ENCODE measurements at places on chromosomes 1 and 21.
A peak's percentile ranks its signal among the peaks of the same experiment; 100 is the strongest.

- no peak for DNase-seq
Observed at GRCh38 chr1:5430911-5431697, 561.1 kb downstream of the NPHP4 start.

GRCh38 chr21:42352441-42353095, 1.8 kb upstream of the TFF2 start:
- DNase-seq = no peak

DNA sequence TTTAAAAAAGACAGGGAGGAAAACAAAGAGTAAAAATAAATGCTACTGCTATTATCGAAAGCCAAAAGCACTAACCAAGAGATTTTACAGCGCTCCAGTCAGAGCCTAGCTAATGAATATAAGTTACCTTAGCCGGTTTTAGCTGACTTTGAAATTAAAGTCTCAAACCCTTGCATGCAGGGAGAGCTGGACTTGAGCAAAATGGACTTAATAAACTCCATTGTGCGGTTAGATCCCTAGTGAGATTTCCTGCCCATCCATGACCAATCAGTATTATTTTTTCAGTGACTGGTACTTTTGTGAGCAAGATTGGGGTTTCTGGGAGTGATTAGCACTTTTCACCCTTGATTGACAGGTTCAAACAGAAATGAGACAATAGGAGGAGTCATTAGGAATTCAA, 333.4 kb upstream of the ADGRL2 start:
- DNase-seq = no peak

DNA sequence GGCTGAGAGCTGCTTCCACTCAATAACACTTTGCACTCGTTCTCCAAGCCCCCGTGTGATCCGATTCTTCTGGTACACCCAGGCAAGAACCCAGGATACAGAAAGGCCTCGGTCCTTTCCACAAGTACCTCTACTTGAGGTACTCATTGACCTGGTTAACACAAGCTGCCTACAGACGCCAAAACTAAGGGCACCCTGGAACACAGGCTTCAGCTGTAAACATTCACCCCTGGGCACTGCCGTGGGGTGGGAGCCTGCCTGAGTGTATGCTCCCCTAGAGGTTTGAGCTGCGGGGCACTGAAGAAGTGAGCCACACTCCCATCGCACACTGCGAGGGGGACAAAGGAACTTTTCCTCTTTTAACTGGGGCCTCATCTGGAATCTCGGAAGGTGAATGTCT, 30.5 kb downstream of the LRRC3 start:
- DNase-seq = no peak

DNA sequence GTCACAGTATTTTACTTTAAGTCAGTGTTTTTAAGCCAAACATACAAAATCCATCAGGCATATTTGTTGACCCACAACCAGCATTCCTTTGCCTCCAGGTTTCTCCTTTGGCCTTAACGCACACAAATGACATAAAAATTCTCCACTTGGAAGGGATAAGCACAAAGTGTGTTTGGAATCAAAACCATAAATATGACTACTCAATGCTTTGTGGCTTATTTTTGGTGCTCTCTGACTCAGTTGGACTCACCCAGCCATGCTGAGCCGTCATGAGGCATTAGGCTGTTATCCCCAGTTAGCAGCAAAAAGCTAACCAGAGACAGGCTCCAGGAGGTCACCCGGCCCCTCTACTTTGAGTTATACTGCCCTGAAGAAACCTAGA, 948 bp downstream of the PRUNE1 start:
- no peak for DNase-seq

- DNase-seq = peak; percentile 60
Observed at GRCh38 chr1:3453203-3453761, 1.2 kb upstream of the ARHGEF16 start.

- DNase-seq = no peak
Observed at GRCh38 chr1:166907763-166908162, 31.7 kb upstream of the TADA1 start.

DNA sequence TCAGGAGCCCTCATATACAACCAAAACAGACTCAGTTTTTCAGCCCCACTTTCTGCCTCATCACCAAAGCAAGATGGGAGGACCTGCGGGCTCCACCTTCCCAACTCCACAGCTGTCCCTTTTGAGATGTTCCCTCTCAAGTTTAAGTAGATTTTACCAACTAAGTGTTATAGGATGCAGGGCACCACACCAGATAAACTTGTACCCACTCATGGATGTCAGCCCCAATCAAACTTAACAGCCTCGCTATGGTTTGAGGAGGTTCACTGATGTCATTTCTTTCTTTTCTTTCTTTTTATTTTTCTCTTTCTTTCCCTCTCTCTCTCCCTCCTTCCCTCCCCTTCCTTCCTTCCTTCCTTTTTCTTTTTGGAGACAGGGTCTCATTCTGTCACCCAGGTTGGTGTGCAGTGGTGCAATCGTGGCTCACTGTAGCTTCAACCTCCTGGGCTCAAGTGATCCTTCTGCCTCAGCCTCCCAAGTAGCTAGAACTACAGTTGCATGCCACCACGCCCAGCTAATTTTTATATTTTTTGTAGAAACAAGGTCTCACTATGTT, 13.4 kb downstream of the CD58 start:
- DNase-seq = no peak

DNA sequence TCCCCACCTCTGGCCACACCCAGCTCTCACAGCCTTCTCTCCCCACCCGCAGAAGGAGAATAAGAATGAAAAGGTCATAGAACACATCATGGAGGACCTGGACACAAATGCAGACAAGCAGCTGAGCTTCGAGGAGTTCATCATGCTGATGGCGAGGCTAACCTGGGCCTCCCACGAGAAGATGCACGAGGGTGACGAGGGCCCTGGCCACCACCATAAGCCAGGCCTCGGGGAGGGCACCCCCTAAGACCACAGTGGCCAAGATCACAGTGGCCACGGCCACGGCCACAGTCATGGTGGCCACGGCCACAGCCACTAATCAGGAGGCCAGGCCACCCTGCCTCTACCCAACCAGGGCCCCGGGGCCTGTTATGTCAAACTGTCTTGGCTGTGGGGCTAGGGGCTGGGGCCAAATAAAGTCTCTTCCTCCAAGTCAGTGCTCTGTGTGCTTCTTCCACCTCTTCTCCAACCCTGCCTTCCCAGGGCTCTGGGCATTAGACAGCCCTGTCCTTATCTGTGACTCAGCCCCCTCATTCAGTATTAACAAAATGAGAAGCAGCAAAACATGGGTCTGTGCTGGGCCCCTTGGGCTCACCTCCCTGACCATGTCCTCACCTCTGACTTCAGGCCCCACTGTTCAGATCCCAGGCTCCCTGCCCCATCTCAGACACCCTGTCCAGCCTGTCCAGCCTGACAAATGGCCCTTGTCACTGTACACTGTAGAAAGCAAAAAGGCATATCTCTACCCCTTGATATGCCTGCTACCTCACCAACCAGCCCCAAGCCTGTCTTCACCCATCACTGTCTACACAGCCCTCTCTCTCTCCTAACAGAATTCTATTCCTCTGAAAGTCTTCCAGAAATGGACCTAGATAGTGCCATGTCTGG, 3.2 kb downstream of the S100A9 start:
- no peak for DNase-seq

Measured in activated T-helper 1 cell treated with anti-CD3 and anti-CD28 coated beads, Interleukin-2, amount 50 U/mL, for 16 hours (primary cell).